ENCODE measurements at places on chromosomes 16 and 17. TPM values are rescaled to one million over a fixed set of nuclear protein-coding genes. Genes with fewer than 3 reads are reported as not detected.

GRCh38 chr16:16067127-16067526 is 117.7 kb downstream of the ABCC1 start:
- no peaks in the 10 kb centered on the region for H3K4me1 ChIP-seq
- H3K27me3 ChIP-seq: no peaks in the 10 kb centered on the region

The HBQ1 gene
- polyA plus RNA-seq: 5.2 TPM

The KRTAP2-1 gene
- not detected for polyA plus RNA-seq

The BIRC5 gene
- polyA plus RNA-seq: 23.5 TPM

- peaks cover 24% of the 10 kb centered on the region for H3K4me1 ChIP-seq
- H3K27me3 ChIP-seq: no peaks in the 10 kb centered on the region
- H3K27ac ChIP-seq: peak overlapping the region; percentile 48
- no peak overlapping the region for H3K4me3 ChIP-seq
- no peaks in the 10 kb centered on the region for H3K36me3 ChIP-seq
- no peak for DNase-seq
These were observed 65.0 kb upstream of the TBX2 start for GRCh38 chr17:61334673-61335072.

- H3K27ac ChIP-seq: no peak overlapping the region
- H3K4me3 ChIP-seq: no peak overlapping the region
- H3K27me3 ChIP-seq: peaks cover 20% of the 10 kb centered on the region
- no peaks in the 10 kb centered on the region for H3K4me1 ChIP-seq
- no peaks in the 10 kb centered on the region for H3K36me3 ChIP-seq
- no peak for DNase-seq
These were observed 9.7 kb upstream of the ALOX15B start for GRCh38 chr17:8029121-8029520.

The ABCA8 gene
- 2.3 TPM for polyA plus RNA-seq

The SLX1A gene
- polyA plus RNA-seq: 45.0 TPM

The GAS7 gene
- 0.12 TPM for polyA plus RNA-seq

The HCFC1R1 gene
- 34.7 TPM for polyA plus RNA-seq

The FLYWCH1 gene
- polyA plus RNA-seq: 22.4 TPM

GRCh38 chr17:601926-602303 is 112.7 kb downstream of the VPS53 start:
- H3K27ac ChIP-seq: peak overlapping the region; percentile 59
- peaks cover 22% of the 10 kb centered on the region for H3K4me1 ChIP-seq
- H3K36me3 ChIP-seq: peaks cover 4% of the 10 kb centered on the region
- no peak overlapping the region for H3K4me3 ChIP-seq
